Upper lobe of left lung (tissue), 6 donors: ENCODE measurements at places on chromosomes 6 and 20.
A peak's percentile ranks its signal among the peaks of the same experiment; 100 is the strongest.

- DNase-seq: no peak
These were observed 15.7 kb upstream of the TMEM217 start for GRCh38 chr6:37273690-37274089.

DNA sequence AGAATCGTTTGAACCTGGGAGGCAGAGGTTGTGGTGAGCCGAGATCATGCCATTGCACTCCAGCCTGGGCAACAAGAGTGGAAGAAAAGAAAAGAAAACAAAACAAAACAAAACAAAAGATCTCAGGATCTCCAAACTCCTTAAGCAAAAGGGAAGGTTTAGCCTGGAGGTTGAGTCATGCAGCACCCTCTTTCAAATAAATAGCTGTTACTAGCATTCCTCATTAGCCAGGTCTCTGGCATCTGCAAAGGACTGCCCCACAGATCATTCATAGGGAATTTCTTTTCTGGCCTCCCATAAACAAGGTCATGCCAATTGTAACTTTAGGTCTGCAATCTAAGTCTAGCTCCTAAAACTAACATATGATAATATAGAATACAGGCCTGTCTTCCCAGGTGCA is 37.2 kb downstream of the EDN1 start:
- DNase-seq: no peak

GRCh38 chr6:72350296-72350881 is 271.5 kb upstream of the KCNQ5 start:
- no peak for DNase-seq

GRCh38 chr6:162630069-162630468 is 97.5 kb downstream of the PRKN start:
- DNase-seq: no peak

DNA sequence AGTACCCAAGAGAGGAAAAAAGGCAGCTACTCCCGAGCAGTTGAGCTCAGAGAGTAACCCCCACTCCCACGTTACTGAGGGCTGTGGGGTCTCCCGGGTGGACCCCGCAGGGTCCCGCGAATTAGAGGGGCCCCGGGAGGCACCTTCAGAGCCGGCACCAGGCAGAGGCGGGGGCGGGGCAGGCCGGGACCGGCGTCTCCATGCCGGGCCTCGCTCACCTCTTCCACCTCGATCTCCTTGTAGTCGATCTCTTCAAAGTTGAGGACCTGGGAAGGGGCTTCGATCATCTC is 381 bp downstream of the MAP3K7 start:
- DNase-seq: no peak

GRCh38 chr20:46010491-46011391 is 2.0 kb downstream of the MMP9 start:
- peak; percentile 44 for DNase-seq

DNA sequence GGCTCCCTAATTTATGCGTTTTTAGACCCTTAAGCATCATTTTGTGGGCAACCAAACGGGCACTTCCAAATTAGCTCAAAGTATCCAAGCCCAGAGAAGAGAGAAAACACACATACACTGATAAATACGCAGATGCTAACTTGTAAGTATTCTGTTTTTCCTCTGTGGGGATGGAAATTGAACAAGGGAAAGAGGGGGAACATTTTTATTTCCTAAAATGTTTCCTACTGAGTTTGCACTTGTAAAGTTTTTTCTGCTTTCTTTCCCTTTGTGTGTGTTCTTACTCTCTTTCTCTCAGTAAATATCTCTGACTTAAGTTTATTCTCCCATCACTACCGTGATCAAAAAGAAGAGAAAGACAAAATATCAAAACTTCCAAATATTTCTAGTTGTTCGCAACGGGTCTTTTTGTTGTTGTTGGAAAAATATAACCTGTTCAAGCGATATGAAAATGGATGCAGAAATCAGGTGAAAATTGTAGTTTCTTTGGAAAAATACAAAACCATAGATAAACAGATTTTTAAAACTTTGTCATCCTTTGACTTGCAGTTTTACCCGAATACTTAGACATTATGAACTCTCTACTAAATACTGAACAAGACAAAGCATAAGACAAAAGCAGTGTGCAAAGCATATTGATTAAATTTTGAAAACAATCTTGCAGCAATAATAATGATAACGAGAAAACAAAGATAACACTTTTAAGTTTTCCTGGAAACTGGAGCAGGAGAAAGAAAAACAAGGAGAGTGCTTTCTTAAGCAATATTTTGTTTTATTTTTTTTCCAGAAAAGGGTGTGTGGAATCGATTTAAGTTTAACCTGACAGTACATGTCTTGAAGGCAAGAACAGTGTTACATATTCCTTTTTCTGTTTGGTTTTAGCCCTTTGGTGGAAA is 1.0 kb upstream of the NKX2-4 start:
- no peak for DNase-seq

DNA sequence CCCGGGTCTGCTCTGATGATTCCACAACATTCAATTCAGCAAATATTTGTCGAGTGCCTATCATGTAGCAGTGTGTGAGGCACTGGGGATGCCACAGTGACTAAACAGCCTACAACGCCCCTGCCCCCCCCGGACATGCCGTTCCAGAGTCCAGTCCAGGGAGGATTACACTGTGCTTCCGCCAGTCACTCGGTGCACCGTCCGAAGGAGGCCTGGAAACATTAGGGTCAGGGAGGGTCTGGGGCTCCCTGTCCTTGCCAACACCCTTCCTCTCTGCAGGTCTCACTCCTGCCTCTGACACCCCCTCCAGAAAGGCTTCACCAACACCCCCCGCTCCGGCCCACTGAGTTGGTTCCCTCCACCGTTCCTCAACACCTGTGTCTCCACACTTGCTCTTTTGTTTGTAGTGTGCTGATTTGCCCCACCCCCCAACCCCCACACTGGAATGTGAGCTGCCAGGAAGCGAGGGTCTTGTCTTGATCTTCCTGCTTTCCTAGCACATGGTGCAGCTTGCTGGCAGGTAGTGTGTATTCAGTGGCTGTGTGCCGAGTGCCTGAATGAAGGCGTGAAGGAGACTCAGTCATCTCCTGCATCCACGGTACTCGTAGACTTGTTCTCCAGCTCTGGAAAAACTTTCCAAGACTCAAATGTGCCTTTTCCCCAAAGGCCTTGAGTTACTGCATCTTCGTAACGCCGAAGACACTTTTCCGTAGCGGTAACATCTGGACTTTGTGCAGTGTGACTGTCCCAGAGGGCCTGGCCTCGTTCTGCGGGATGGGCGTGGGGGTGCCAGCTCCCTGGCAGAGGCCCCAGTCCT is 150.4 kb downstream of the ZDHHC14 start:
- DNase-seq: no peak

DNA sequence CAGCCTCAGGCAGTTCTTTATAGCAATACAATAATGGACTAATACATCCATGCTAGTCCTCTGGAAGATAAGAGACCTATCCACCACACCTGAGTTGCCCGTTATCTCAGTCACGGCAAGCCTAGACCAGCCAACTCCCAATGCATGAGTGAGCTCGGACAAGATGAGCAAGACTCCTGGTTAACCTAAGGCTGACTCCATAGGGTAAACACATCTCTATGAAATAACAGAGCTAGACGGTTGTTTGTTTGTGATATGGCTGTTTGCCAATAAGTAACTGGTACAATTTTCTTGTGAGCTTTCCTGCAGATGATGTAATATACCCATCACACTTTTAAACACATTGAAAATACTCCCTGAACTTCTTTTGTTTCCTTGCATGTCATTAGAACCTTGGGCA is 70.6 kb upstream of the PHACTR1 start:
- DNase-seq: no peak

GRCh38 chr20:41352106-41352505 is 11.5 kb downstream of the LPIN3 start:
- DNase-seq: no peak

DNA sequence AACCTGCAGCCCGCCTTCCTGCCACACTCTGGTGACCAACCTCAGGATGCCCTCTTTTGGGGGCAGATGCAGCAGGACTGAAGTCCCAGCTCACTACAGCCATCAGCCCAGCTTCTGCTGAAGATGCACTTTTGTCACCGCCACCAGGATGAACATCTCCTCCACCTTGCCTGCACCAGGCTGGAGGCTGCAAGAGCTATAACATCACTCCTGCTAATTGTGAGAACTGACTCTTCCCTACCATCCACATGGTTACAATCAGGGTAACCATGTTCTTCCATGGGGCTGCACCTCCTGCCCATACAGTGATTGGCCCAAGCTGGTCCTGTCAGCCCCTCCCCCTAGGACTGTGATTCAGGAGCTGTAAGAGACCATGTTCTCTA is 2.0 kb upstream of the ACTL10 start:
- DNase-seq: no peak

- DNase-seq: no peak
These were observed 57.4 kb upstream of the EMILIN3 start for GRCh38 chr20:41424011-41424410.

DNA sequence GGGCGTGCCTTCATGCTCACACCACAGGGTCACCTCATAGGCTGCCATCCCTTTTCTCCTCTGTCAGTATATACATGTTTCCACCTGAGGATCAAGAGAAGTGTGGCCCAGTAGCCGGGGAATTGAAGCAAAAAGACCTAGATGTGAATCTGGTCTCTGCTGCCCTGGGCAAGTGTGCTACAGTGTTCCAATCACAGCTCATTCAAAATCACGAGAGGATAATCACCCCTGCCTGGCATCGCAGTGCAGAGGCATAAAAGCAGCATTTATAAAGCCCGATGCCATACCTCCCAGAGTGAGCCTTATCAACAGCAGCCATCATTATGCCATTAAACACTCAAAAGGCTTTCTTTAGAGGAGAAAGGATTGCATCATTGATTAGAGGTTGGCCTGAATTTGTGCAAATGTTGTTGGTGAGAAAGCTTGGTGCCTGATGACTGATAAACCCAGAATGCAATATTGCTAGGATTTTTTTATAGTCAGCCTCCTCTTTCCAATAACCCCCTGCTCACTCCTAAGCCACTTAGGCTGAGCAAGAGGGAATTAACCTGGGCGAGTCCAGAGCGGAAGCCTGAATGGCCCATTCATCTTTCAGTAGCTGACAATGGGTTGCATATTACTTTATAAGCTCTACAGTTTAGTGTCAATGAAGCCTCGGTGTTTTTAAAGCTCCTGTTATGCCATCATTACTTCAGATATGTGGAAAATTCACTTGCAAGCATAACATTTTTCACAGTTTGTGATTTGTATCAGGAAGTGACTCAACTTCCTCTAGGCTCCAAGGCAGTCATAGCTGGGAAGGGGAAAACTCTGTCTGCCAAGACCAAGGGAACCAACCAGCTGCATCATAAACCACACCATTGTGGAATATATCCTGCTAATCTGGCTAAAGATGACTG is 92.5 kb upstream of the NXT1 start:
- DNase-seq: no peak

- DNase-seq: no peak
These were observed 327.4 kb upstream of the MAP3K7 start for GRCh38 chr6:90914312-90914711.

DNA sequence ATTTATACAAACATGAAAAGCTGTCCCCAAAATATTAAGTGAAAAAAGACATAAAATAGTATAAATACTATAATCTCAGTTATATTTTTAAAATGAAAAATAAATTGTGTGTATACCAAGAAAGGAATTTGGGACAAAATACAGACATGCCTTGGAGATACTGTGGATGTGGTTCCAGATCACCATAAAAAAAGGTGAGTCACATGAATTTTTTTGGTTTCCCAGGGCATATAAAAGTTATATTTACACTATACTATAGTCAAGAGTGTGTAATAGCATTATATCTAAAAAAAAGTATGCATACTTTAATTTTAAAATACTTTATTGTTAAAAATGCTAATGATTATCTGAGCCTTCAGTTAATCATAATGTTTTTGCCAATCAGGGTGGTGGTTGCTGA is 17.4 kb upstream of the SDHAF4 start:
- no peak for DNase-seq

DNA sequence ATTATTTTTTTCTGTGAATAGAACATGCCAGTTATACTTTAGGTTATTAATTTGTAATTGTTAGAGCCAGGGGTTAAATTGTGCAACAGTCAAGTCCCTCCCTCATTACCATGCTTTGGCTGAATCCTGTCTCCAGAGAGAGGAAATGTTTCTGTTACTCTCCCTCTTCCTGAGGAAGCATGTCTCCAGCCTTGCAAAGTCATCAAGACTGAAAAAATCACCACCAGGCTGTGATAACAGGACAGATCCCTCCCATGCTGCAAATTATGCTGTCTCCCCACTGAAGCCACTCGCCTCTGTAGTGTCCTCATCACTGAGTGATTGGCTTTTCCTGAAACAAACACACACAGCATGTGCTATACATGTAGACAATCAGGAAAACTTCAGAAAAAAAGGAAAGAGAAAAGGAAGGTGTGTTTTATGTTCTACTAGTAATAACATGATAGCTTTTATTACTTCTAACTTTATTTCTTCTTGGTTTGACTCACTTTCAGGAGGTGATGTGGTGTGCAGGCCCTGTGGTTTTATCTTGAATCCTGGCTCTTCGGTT is 290.0 kb upstream of the JAG1 start:
- no peak for DNase-seq

DNA sequence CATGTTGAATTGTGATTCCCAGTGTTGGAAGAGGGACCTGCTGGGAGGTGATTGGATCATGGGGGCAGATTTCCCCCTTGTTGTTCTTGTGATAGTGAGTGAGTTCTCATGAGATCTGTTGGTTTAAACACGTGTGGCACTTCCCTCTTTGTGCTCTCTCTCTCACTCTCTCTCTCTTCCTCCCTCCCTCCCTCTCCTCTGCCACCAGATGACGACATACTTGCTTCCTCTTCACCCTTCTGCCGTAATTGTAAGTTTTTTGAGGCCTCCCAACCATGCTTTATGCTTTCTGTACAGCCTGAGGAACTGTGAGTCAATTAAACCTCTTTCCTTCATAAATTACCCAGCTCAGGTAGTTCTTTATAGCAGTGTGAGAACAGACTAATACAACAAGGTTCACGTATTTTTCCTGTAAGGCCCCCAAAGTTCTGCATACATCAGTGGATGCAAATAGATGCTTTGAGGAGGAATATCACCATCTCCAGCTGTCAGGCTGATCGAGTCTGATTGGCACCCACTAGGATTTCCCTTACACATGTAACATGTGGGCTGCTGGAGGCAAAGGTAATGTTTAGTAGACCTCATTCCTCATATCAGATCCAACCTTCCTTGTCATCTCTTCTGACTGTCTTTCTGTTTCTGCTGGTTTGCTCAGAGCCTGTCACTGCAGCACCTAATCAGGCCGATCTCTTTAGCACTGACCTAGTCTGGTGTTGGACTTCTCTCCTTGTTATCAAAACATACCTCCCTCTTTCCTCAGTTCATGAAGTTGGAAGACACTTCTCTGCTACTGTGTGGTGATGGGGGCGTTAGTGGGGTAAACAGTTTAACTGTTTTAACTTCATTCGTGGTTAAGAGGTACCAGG is 54.3 kb upstream of the BACH2 start:
- DNase-seq: peak; percentile 27

GRCh38 chr6:15948930-15949900 is 179.7 kb upstream of the MYLIP start:
- peak; percentile 77 for DNase-seq

GRCh38 chr6:131101911-131102680 is 33.2 kb upstream of the AKAP7 start:
- DNase-seq: no peak
